HuH-7 (cell line): ENCODE measurements at places on chromosomes 3 and 15.

DNA sequence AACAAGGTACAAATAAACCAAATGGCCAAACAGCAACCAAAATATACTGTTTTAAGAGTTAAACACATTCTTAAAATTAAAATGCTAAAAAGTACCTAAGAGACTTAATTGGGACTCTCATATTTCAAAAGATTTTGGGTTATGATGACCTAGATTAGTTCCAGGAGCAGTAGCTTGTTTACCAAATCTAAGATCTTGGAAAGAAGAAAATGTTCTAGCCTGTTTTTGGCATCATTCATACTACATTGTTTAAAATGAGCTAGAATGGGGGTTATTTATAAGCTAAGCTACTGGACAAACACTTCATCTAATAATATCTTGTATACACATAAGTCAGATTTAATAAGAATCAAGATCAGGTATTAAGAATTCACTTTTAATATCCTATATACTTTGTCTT, 22.8 kb downstream of the ATOSA start:
- DNase-seq: no peak

GRCh38 chr3:133998691-133999241, 31.0 kb downstream of the SLCO2A1 start:
- DNase-seq: no peak

DNA sequence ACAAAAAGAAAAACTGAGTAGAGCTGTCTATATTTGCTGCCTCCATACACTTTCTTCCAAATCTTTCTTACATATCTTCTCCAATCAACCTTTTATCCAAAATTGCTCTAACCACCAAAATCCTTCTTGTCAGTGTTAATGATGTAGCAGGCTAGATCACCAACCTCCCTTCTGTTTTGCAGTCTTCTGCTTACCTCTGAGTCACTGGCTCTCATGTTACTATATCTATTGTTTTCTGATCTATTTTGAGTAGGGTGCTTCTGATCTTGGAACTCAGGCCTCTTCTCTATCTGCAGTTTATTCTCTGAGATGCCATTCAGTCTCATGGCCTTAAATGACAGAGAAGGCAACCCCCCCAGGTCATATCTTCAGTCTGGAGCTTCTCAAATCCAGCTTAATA, 26.3 kb upstream of the AADAC start:
- DNase-seq: no peak

GRCh38 chr3:42502429-42503250, at the start of gene VIPR1:
Gene VIPR1 (plus strand): TSS chr3:42502643. CDS start chr3:42502736, 93 bp downstream.
- DNase-seq: peak; percentile 93

DNA sequence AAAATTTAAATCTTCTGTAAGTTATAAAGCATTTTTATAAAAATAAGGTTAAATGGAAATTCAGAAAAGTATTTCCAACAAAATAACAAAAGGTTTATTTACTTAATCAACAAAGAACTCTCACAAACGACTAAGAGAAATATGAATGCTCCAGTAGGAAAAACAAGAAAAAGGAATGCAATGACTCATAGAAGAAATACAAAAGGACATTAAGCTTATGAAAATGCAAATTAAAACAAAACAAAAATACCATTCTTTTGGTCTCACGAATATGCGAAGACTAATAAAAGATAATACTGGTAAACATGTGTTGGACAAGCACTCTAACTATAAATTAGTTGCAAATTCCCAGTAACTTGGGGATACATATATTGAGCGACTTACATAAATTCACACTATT, 17.5 kb upstream of the TBC1D5 start:
- DNase-seq: no peak

DNA sequence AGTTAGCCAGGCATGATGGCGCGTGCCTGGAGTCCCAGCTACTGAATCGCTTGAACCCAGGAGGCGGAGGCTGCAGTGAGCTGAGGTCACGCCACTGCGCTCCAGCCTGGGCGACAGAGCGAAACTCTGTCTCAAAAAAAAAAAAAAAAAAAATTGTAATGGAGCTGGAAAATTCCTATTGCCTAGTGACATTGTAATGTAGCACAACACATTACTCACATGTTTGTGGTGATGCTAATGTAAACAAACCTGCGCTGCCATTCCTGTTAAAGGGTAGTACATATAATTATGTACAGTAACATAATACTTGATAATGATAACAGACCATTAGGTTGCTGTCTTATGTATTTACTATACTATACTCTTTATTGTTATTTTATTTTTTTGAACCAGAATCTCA, 39.1 kb downstream of the KNL1 start:
- DNase-seq: no peak

DNA sequence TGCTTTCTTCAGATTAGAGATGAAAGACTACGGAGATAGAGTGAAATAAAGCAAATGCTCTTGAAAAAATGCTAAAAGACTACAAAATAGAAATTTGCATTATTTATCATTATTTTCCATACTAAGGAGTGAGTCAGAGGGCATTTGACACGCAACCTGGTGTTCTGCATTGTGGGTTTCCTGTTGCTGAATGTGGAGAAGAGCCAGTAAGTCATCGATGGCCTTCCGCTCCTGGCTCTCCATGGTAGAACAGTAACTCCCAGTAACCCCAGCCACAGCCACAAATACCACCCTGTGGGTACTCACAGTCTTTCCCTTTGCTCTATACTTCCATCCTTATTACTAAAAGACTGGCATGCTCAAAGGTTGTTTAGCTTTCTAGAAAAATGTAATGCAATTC, 61.5 kb downstream of the CGGBP1 start:
- DNase-seq: no peak

GRCh38 chr3:101036676-101037075, 43.5 kb upstream of the ABI3BP start:
- DNase-seq: no peak

- no peak for DNase-seq
Measured at GRCh38 chr3:154701055-154701454, 271.1 kb upstream of the GPR149 start.

DNA sequence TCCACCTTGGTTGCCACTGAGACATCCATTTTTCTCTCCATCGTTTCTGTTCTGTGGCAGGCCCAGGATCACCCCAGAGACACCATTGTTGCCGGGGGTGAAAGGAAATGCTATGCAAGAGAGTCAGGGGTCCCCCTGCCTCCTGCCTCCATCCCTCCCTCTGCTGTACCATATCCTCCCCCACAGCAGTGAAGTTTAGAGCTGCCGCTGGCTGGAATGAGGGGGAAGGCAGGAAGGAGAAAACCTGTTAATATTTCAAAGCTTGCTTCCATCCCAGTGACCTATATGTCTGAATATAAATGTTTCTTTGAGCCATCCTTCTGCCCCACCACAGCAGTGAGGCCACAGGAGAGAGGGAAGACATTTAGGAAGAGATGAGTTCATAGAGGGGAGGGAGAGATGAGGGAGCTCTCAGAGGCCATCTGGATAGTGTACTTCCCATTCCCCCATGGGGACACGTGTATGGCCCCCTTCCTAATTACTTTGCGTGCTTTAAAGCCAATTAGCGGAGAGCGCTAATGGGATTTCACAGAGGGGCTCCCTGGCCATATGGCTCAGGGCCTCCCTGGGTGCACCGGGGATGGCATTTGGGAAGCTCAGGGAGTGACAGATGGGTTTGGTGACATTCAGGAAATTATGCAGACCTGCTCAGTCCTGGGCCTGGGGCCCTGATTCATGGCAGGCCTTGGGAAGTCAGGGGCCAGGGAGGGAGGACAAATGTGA, 40.4 kb upstream of the CHRNB4 start:
- DNase-seq: no peak

GRCh38 chr3:146223401-146224373, 27.2 kb downstream of the PLSCR4 start:
- DNase-seq: no peak

- no peak for DNase-seq
Measured at GRCh38 chr3:17136136-17136721, 251.5 kb downstream of the PLCL2 start.

DNA sequence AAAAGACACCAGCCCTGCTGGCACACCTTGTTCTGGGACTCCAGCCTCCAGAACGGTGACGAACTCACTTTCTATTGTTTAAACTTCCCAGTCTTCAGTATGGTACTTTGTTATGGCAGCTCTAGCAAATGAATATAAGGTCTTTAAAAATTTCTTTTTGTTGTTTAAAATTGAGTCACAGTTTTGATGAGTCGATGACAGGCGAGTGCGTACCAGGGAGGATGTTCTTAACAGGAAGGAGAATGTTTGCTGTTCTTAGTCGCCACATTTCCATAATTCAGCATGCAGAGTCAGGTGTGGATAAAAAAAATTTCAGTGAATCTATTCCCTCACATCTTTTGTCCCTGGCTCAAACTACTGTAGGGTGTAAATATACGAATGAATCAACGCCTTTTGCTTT, 12.4 kb downstream of the DNASE1L3 start:
- no peak for DNase-seq

- no peak for DNase-seq
Measured at GRCh38 chr3:55676643-55677042, 189.5 kb upstream of the WNT5A start.

DNA sequence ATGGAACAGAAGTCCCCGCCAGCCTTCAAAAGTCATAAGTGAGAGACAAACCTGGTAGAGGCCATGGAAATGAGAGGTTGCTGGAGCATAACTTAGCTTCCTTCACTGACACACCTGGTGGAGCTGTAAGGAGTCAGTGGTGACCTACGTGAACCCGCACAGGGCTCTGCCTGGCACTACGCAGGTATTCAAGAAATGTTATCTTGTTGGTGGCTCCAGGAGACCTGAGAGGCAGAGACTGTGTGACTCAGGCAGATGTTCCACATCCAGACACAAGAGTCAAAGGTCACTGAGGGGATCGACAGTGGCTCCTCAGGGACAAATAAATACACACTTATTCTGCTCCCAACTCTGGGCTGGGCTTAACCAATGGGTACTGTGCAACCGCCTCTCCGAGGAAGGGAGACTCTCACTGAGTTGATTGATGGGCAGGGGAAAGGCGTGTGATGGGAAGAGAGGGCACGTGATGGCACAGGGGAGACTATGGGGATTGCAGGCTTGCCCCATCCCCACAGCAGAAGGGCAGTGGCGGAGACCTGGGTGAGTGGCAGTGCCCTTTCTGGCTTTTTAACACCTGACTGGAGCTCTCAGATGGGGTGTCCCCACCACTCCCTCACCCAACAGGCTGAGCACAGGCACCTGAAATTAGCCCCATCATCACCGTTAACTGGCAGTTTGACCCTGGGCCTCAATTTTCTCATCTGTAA, 111.7 kb upstream of the SMAD3 start:
- DNase-seq: no peak

GRCh38 chr3:175255698-175256097, 396.6 kb downstream of the NAALADL2 start:
- no peak for DNase-seq

- no peak for DNase-seq
Measured at GRCh38 chr3:193554811-193555210, at the start of gene ATP13A4. Gene ATP13A4 (minus strand): TSS chr3:193554895. CDS start chr3:193554799, 96 bp downstream.

DNA sequence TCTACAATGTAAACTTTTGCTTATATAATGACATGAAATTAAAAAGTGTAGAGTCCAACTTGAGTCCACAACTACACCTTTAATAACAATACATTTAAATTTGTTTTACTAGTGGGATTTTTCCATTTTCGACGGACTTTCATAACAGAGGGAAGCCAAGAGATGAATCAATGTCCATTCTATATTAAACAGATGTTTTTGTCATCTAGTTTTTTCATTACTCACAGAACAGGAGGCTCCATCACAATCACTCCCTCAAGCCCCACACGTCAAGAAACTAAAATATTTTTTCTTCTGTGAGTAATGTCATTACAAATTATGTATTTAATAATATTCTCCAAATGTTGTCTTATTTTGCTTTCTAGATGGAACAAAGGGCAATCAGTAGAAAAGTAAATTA, 932.9 kb downstream of the ROBO1 start:
- DNase-seq: no peak

GRCh38 chr3:48356419-48356818, 15.6 kb upstream of the FBXW12 start:
- DNase-seq: no peak

GRCh38 chr15:51888593-51889195, 59.2 kb downstream of the TMOD3 start:
- peak; percentile 37 for DNase-seq

DNA sequence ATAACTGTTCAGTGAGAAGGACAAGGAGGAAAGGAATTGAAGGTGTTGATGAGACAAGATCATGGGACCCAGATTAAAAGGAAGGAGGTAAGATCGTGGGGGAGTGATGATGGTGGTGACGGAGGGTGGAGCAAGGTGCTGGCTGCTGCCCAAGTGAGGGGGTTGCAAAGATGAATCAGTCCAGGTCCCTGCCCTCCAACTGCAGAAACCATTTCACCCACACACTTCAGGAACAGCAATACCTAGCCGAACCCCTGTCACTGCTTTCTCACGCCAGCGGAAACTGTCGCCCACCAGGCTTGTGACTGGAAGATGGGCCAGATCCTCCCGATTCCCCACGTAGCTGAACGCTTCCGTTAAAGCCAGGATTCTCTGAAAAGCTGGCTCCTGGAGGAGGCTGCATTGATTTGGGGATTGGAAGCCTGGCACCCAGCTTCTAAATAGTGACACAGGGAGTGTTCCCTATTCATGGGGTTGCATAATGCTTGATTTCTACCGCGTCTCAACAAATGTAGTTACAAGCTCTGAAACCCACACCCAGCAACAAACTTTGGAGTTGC, 3.2 kb upstream of the LSG1 start:
- DNase-seq: no peak

GRCh38 chr3:68705695-68706094, 226.7 kb downstream of the TAFA4 start:
- no peak for DNase-seq
